ENCODE measurements at places on chromosomes 7 and 10.

GRCh38 chr7:44963364-44964290 lies 15.2 kb downstream of the MYO1G start:
- DNase-seq, result no peak

- no peak for DNase-seq
These were observed 86.1 kb downstream of the EPDR1 start for GRCh38 chr7:38006559-38006958.

- DNase-seq, result no peak
These were observed 35.9 kb downstream of the NDUFB2 start for GRCh38 chr7:140732416-140732815.

GRCh38 chr10:89332123-89332633 lies 4.4 kb downstream of the IFIT3 start:
- DNase-seq, result no peak

GRCh38 chr10:15719049-15719898 lies 448 bp downstream of the ITGA8 start:
- DNase-seq, result no peak

DNA sequence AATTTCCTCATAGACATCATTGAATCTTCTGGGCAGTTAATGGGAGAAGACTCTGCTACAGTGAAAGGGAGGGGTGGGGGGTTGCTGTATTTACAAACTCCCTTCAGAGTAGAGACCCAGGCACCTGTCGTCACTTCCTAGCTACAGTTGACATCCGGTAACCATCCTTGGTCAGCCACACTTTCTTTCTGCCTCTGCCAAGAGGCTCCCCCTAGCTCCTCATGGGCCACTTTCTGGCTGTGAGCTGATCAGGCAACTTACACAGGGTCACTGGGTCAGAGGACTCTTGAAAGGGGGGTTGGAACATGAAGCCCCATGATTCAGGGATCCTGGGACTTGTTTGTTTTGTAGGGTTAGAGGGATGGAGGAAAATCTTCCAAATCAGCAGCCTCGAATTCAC lies 1.2 kb downstream of the TECPR1 start:
- DNase-seq, result peak; percentile 33

DNA sequence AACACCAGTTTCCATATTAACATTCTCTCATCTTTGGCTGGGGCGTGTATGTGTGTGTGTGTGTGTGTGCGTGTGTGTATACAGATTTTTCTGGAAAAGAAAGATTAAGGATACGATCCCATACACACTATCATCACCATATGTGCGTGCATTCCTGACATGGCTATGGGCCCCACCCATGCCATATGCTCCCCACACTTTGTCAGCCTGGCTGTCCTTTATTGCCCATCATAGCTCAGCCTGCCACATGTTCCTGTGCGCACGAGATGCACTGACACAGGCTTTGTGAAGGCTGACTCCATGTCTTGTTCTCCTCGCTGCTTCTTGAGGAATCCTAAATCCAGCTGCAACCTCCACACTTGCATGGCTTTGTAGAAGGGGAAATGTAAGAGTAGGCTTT lies 984.1 kb downstream of the LRMDA start:
- no peak for DNase-seq

DNA sequence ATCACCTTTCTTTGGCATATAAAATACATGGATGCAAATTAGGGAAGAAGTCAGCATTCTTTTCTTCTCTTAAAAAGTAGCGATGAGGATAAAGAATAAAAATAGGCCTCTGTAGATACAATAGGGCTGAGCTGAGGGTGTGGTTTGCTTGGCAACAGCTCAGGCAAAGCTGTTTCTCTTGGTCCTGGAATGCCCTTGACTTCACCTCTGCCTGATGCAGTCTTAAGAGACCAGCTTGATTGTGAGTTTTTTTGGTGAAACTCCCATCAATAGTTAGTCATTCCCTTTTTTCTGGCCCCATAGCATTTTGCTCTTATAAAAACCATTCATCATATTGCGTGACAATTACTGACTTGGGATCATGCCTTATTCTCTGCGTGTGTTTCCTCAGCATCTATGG lies 42.1 kb upstream of the MKLN1 start:
- DNase-seq, result no peak

GRCh38 chr7:150723467-150723866 lies 7.1 kb downstream of the GIMAP1 start:
- no peak for DNase-seq

DNA sequence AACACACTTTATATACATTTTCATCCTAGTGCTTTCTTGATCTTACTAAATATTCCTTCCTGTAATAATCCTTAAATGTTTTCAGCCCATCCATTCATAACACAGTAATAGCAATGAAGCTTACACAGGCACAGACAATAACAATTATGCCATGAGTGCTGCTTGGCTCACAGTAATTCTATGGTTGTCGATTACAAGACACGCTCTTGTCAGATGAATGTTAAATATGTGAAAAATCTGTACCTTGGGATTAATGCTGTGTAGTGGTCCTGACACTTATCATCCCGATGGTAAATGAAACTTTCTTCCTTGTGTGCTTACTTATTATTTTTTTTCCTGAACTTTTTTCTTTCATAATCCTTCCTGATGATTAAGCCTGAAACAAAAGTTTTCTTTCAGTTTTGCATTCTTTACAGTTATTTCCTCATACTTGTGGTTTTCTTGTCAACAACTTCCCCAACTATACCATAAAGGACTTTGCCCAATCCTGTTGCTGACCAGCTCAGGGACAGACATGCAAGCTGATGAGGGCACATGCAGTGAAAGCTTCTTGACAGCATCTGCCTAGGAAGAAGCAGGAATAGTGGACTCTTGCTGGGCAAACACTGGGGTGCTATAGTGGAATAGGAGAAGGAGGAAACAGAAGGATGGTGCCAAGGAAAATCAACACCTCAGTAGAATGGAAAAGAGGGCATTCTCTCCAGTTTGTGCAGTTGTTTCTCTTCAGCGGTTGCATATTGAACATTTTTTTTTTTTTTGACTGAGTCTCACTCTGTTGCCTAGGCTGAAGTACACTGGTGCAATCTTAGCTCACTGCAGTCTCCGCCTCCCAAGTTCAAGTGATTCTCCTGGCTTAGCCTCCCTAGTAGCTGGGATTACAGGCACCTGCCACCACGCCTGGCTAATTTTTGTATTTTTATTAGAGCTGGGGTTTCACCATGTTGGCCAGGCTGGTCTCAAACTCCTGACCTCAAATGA lies 6.7 kb upstream of the MGAM2 start:
- DNase-seq, result no peak

DNA sequence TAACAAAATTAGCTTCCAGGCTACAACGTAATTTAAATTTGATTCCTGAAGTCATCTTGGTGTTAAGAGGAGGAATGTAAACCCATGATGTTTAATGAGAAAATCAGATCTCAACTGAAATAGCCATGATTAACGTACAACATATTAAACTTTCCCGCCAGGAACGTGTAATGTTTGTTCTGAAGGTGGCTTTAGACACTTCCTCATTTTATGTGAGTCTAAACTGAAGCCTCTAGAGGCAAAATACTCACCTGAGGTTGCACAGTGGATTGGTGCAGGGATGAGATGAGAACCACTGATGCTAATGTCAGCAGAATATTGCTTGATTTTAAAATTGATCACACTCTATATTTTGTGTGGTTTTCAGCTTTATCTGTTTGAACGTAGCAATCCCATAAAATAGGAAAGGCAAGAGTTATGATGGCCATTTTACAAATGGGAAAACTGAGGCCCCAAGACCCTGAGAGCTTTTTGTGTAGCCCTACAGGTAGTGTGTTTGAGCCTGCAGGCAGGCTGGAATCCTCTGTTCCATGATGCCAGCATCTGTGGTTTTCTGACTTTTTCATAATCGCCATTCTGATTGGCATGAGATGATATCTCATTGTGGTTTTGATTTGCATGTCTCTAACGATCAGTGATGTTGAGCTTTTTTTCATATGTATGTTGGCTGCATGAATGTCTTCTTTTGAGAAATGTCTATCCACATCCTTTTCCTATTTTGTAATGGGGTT lies 243.7 kb upstream of the BMPER start:
- DNase-seq, result no peak

DNA sequence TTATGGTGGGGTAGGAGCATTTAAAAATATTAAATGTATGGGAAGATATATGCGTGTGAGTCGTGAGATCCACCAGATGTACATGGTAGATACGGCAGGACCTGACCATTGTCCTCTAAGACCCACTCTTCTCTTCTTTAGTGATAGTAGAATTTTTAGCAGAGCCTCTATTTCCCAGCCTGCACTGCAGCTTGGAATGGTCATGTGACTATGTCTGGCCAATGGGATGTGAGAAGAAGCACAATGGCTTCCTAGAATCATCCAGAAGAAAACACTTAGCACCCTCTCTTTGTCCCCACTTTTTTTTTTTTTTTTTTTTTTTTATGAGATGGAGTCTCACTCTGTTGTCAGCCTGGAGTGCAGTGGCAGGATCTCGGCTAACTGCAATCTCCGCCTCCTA lies 86.6 kb upstream of the CYTH3 start:
- DNase-seq, result no peak

GRCh38 chr7:70622936-70623335 lies 509.0 kb upstream of the GALNT17 start:
- no peak for DNase-seq

GRCh38 chr7:33837356-33837851 lies 67.9 kb upstream of the BMPER start:
- DNase-seq, result no peak

GRCh38 chr7:91692800-91693199 lies 187.7 kb downstream of the MTERF1 start:
- no peak for DNase-seq

- no peak for DNase-seq
These were observed 238.9 kb downstream of the FOXP2 start for GRCh38 chr7:114653364-114654088.

DNA sequence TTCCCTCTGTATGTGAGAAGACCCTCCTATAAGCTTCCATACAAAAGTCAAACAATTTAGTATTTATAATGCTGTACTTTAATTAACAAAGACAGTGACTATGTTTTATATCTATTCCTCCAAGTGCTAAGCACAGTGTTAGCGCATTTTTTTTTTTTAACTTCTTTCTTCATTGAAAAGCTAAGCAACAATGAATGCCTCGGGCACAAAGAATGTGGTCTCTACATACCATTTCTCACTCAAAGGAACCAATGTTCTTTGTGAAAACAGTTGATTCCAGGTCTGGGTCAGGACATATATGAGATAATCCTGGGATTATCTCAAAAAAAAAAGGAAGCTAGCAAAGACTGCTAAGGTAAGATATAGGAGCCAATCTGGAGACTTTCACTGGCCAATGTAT lies 26.2 kb upstream of the REEP3 start:
- DNase-seq, result no peak

DNA sequence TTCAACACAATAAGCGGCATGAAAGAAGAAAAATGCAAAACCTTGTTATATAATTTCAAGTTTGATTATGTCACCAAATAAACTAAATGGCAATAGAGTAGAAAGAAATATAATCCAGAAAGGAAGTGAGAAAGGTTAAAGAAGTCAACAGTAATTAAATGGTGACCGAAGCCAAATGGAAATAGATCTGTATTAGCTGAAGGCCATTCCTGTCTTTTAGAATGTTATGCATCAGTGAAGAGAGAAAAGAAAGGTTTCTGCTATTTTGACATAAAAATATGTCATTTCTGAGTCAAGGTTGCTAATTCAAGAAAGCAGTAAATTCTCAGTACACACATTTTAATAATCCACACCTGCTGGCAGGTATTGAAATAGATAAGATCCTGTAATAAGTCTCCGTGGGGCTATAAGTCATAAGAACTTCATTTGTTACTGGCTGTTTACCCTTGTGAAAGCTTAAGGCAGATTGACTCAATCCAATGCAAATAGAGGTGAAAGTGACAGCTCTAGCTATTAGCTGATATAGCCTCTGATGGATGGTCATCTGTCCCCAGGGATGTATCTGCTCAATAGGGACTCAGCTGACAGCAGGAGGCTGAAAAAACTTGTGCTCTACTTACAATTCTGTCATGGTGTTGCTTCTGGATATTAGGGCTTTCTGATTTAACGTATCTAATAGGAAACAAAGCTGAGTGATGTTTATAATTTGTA lies 152.1 kb downstream of the FZD1 start:
- DNase-seq, result no peak

- DNase-seq, result no peak
These were observed 7.7 kb downstream of the UNC5B start for GRCh38 chr10:71219918-71220688.

- DNase-seq, result no peak
These were observed 323.5 kb downstream of the PTPRN2 start for GRCh38 chr7:158263964-158264748.

DNA sequence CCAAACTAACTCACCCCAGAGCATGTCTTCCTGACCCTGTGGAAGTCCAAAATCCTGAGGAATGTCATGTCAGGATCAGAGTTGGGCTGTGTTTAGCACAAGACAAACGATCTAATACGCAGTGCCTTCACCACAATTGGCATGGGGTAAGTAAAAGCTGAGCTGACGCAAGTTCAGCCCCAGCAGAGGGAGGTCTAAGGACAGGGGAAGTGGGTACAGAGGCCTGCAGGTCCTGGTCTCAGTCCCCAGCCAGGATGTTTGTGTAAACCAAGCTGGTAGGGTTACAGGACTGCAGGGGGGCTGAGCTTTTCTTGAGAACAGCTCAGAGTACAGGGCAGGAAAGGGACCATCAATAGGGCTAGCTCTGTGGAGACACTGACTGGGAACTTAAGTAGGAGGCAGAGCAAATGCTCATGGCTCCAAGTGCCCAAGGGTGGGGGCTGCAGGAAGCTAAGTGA lies 5.3 kb upstream of the KCNIP2 start:
- DNase-seq, result no peak

DNA sequence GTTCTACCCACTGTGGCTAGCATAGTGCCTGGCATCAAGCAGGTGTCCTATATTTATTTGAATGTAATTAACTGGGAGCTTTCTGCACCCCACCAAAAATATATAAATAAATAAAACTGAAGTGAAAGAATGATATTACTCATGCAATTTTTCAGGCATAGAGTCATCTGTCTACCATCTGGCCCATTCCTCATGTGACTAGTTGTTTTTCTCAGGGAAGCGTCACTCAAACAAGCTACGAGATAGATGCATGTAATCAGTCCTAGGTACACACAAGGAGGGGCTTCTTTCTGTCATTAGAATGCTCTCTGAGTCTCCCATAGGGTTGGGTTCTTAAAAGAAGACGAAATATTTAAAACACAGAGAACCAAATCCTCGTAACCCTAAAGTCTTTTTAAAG lies 255.5 kb upstream of the KMT2E start:
- no peak for DNase-seq

- no peak for DNase-seq
These were observed 157.0 kb upstream of the MKLN1 start for GRCh38 chr7:131170440-131171271.
